ENCODE measurements at places on chromosomes 4 and X.

DNA sequence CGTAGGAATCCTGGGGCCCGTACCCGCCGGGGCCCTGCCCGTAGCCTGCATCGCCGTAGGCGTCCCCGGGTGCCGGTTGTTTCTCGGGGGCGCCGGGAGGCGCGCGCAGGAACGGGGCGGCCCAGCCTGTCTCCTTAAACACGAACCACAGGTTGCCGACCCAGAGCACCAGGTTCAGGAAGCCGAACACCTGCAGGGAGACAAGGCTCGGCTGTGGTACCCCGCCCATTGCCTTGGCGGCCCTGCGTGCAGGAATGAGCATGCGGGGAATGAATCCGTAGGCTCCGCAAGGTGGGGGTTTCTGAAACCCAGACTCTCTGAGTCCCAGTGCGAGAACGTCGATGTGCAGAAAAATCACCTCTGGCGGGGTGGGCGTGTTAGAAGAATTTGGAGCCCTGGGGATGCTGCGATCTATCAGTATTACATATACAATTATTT is 5.4 kb upstream of the PRICKLE3 start:
- no peak for DNase-seq

GRCh38 chr4:123284168-123284567 is 112.4 kb upstream of the SPRY1 start:
- no peak for DNase-seq

- DNase-seq = no peak
Observed at GRCh38 chrX:110588164-110588563, 207.5 kb downstream of the CHRDL1 start.

DNA sequence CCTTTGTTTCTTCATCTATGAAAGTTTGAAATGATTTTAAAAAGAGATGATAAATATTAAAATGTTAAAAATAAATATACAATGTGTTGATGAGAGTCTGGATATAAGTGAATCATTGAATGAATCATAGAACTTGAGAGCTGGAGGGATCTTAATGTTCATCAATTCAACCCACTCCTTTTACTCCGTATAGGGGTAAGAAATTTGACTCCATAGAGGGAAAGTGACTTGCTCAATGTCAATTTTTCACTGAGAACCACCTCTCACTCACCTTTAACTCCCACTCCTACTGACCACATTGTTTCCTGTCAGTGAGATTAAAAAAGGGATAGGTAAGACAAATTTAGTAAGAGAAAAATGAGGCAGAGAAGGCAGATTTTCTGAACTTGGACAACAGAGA is 557.2 kb upstream of the GRIA3 start:
- no peak for DNase-seq

DNA sequence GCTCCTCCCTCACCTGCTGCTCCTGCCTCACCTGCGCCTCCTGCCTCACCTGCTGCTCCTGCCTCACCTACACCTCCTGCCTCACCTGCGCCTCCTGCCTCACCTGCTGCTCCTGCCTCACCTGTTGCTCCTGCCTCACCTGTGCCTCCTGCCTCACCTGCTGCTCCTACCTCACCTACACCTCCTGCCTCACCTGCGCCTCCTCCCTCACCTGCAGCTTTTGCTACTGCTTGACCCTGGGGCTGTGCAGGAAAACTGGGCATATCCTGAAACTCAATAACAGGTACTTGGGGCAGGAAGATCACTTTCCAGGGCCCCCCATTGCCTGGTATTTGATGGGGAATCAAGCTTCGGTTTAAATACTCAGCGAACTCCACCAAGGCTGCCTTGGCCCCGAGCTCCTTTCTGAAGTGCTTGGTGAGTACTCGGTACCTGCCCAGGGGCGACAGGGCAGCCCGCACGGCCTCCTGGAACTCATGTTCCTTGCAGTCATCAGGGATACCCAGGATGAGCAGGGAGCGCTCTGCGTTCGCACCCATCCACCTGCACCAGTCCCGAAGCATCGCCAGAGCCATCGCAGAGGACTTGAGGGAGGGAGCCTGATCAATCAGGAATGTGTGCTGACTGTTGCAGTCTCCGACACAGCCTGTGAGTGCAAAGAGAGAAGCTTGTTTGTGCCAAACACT is 2.7 kb downstream of the PNMA6E start:
- DNase-seq = no peak

- DNase-seq = no peak
Observed at GRCh38 chr4:22487328-22487727, 28.5 kb downstream of the ADGRA3 start.

- no peak for DNase-seq
Observed at GRCh38 chrX:94058728-94059382, 384.8 kb downstream of the FAM133A start.

DNA sequence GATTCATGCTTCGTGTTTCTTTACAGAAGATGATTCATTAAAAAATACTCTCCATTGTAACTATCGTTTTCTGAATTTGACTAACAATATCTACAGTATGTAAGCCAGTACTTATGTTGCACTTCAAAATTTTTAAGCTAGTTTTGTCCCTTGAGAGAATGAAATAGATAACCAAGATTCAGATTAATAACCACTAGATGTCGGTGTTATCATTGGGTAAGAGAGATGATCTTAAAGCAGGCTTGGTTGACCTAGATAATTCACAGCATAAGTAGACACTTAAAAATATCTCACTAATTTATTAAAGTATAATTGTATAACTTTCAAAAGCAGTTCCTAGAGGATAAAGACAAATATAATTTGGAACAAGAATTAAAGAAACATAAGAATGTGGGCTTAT is 430.9 kb downstream of the C4orf33 start:
- no peak for DNase-seq

GRCh38 chr4:22764183-22764582 is 71.4 kb downstream of the GBA3 start:
- DNase-seq = no peak

GRCh38 chr4:4831825-4832224 is 27.6 kb upstream of the MSX1 start:
- no peak for DNase-seq

DNA sequence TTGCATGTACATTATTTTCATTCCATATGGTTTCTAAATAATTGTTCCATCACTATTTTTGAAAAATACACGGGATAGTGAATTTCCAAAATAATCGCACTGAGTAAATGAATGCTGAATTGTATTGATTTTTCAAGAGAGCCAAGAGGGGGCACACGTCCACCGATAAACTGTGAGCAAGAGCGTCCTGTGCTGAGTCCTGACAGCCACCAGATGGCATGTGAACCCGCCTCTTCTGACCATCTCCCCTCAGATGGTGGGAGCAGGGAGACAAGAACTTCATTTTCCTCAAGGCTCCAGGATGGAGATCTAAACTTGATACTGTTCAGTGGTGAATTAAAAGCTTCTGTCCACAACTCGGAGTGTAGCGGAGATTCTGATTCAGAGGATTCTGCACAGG is 30.6 kb upstream of the IL9R start:
- peak; percentile 12 for DNase-seq

GRCh38 chr4:98506462-98507132 is 151.8 kb downstream of the TSPAN5 start:
- no peak for DNase-seq

DNA sequence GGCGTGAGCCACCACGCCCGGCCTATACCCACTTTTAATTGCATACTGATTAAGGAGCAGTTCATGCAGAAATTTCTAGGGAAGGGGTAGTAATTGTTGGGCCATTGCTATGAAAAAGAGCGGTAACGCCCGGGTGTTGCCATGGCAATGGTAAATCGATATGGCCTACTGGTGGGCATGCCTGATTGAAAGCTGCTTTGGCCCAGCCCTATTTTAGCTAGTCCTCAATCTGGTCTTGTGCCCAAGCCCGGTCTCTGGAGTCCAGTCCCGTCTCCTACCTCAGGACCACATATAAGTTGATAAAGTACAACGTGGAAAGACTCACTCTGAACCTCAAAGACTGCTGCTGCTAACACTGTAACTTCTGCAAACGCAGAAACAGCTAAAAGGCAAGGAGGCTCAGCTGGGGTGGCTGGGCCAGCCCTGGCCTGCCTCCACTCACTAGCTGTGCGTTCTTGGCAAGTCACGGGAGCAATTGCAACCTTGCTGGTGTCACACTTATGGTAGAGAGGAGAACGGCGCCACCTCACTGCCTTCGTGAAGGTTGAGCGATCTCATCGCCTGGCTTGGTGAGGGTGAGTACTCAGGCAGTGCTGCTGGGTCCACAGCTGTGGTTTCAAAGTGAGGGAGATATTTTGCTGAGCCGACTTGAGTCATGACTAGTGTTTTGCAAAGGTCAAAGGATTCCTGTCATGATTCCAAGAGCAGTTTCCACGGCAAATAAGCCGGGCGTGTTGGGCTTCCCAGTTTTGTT is 57.0 kb upstream of the GRPEL1 start:
- DNase-seq = no peak

DNA sequence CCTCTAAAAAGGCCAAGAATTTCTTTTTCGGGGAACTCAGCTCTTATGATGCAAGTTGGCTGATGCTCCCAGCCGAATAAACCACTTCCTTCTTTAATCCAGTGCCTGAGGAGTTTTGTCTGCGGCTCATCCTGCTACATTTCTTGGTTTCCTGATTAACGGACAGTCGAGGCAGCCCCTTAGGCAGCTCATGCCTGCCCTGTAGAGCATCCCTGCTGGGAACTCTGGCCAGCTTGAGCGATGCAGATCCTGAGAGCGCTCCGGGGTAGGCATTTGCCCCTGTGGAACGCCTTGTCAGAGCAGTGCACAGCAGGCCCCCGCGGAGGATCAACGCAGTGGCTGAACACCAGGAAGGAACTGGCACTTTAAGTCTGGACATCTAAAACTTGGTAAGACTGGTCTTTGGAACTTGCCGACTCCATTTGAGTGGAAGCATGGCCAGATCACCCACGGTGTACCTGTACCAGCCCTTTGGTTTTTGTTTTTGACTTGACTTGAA is 3.1 kb downstream of the CT45A10 start:
- no peak for DNase-seq

DNA sequence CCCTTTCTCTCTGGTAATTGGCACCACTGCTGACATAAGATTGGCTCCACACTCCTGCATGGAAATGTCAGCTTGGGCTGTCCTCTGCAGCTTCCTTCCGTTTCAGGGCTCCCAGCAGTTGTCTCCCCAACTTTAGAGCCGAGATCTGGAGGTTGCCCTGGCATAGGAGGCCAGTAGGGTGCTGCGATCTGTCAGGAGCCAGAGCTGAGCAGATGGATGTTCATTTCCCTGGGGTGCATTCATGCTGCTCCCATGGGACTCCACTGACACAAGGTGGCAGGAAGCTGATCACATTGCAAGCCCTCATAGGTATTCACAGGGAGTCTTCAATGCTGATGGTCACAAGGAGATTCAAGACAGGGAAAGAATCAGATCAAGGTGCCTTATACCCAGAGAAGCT is 116.6 kb upstream of the RAI2 start:
- no peak for DNase-seq

- no peak for DNase-seq
Observed at GRCh38 chr4:122331195-122331594, 47.6 kb upstream of the ADAD1 start.

- no peak for DNase-seq
Observed at GRCh38 chr4:51906167-51906958, 63.4 kb downstream of the DCUN1D4 start.

DNA sequence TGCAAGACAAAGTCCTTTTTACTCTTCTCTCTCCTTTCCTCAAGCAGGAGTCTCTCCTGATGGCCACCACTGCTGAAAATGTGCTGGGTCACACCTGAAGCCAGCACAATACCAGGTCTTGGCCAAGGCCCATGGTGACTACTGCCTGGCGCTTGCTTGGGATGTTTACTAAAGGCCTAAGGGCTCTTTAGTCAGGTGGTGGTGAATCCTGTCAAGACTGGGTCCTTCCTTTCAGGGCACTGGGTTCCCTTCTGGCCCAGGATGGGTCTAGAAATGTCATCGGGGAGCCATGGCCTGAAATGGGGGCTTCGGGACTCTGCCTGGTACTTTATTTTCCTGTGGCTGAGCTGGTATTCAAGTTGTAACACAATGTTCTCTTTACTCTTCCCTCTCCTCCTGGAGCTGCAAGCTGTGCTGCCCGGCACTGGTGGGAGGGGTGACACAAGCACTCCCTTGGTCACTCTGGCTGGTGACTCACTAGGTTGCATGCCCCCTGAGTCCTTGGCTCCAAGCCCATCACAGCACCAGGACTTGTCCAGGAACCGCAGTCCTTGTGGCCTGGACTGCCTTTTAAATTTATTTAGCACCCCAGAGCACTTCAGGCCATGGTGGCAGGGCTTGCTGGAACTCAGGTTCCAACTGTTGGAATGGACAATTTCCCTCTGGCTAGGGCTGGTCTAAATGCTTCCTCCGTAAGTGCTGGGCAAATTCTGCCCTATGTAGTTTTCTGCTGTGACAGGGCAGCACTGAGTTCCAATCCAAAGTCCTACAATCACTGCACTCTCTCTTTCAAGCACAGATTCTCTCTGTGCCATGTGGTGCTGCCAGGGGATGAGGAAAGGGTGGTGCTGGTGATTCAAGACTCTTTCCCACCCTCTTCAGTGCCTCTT is 11.3 kb downstream of the ARL13A start:
- no peak for DNase-seq

DNA sequence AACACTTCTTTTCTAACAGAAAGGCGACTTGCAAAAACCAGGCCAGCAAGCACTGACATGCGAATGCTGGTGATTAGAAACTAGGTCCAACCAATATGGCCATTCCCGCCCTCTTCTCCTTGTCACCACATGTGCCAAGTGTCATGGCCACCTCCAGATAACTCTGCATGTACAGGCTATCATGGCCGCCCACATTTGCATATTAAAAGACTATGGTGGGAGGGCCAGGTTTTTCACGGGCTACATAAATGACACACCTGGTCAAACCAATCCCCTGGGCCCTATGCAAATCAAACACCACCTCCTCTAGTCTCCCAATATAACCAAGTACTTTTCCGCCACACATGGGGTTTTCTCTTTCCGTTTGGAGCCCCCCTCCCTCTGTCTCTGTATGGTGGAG is 40.1 kb downstream of the NUDT11 start:
- DNase-seq = no peak

DNA sequence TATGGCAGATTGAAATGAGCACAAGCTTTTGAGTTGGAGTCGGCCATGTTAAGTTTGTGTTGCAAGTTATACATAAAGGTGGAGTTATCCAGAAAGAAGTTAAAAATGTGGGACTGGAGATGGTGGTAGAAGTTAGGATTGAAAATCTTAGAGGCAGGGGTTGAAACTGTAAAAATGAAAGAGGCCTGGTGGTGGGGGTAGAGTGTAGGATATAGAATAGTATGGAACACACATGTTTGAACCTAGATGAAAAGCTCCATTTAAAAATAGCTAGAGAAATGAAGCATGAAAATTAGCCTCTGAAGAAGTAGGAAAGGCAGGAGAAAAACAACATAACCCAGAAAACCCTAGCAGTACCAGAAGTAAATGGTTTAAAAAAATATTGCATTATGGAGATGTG is 131.8 kb upstream of the ENPEP start:
- no peak for DNase-seq

- DNase-seq = no peak
Observed at GRCh38 chr4:165709516-165709915, 163.5 kb upstream of the TLL1 start.

DNA sequence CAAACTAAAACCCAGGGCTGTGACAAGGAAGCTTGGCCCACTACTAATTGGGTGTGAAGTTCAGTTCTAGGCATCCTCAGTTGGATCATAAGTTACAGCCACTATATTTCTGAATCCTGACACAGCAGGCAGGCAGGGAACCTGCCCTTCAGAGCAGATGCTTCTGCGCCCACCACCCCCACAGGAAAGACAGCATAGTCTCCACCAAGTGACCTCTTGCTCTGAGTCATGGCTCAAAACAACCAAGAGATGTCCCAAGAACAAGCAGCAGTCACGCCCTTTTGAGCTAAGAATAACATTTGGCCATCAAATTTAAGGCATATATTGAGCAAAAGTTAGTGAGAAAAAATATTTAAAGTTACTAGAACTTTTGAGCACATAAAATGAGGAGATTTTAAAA is 170.7 kb upstream of the SMARCAD1 start:
- DNase-seq = no peak

GRCh38 chrX:149074398-149074797 is 430.7 kb downstream of the IDS start:
- no peak for DNase-seq

Measured in activated T-helper 1 cell treated with anti-CD3 and anti-CD28 coated beads, Interleukin-12 subunit alpha, Interleukin-12 subunit beta, Interleukin-2, Interleukin-4 antibody, amounts not matched to agents 30 ng/mL and 10 ng/mL and 1 ng/mL, durations not matched to agents 14 hours and 24 hours and 36 hours (primary cell).